HuH-7.5 (cell line): ENCODE measurements at places on chromosomes 3 and 15.

DNA sequence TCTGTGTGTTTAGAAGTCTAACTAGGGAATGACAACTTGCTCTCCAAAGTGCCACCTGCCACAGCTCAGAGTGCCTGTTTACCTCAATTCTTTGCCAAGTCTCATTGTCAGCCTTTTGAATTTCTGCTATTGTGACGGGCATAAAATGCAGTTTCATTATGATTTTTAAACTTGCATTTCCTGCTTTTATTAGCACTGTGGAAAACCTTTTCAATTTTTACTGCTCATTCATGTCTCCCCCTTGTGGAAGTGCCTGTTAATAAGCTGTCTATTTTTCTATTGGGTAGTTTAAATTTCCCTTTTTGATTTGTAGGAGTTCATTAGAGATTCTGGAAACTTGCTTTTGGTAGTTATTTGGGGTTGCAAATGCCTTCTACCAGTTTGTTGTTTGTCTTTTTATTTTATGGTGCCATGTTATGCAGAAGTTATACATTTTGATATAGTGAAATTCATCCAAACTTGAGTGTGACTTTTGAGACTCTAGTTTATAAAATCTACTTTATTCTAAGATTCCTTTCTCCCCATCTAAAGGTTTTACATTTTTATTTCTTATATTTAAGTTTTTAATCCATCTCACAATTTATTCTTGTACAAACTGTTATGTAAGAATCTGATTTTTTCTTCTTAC is 53.9 kb upstream of the FRMD4B start:
- no peak for DNase-seq

DNA sequence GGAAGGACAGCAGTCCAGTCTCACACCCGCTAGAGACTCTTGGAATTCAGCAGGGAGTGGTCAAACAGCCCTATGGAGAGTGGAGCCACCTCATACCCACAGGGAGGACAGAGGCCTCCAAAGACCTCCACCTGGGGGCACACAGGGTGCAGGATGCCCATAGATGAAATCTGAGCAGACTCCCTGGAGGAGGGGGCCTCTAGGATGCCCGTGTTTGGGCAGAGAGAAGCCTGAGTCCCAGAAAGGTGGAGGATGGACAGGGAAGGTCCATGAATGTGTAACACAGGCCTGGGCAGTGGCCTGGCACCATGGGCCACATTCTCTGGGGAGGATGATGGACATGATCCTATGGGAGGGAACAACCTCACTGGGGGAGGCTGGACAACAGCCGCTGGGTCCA is 21.7 kb downstream of the DUSP7 start:
- DNase-seq: no peak

- no peak for DNase-seq
Observed at GRCh38 chr3:33044676-33045075, 52.3 kb downstream of the GLB1 start.

DNA sequence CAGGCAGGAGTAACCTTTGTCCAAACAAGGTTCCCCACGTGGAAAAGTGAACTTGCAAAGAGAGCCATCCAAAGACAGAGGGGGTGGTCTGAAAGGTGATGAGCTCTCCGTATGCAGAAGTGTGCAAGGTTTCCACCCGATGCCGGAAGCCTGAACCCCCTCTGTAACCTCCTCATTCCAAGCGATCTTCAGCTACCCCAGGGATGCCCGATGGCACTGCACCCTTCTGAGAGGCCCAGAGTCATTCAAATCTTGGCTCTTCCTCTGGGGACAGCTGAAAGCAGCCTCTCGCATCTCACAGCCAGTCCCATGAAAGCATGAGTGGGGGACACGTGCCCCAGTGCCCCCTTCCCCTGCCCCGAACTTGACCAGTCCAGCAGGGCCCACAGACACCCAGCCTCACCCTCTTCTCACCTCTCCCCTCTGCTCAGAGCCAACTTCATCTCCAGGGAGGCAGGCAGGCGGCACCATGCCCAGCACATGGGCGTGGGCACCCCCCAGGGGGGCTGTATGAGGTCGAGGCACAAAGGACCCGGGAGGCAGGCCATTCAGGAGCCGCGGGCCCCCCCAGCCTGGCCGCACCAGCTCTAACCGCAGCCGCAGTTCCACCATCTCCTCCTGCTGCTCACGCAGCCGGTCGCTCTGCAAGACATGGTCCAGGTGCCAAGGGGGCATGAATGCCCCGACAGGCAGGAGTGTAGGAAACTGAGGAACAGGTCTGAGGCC is 8.7 kb downstream of the KIF7 start:
- no peak for DNase-seq

DNA sequence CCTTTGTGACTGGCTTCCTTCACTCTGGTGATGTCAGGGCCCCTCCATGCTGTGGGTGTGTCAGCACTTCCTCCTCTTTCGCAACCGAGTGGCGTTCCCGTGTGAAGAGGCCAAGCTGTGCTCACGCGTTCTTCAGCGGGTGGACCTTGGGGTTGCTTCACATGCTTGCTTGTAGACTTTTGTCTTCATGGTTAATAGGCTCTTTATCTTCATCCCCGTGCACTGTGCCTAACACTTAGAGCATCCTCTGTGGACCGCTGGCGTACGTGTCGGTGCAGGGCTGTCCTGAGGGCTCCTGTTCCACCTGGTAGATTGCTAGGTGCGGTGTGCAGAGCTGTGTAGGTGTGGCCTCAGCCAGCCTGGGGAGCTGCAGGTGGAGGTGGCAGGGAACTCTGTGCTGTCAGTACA is 182.3 kb downstream of the OR4M2 start:
- DNase-seq: no peak

DNA sequence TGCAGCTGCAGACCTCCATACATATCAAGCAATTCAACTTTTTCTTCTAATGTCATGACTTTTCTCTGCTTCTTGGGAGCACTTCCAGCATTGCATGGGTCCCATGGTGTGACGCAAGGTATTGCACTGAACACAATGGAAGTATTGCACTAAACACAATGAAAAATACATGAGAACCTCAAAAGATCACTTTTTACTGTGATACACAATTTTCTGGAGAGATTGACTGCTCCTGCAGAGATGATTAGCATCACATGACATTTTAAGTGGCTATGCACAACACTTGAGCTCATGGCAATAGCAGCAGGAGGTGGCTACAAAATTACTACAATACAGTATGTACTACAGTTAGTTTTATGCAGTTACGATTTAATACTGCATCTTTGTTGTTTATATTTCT is 113.5 kb upstream of the BHLHE40 start:
- no peak for DNase-seq

DNA sequence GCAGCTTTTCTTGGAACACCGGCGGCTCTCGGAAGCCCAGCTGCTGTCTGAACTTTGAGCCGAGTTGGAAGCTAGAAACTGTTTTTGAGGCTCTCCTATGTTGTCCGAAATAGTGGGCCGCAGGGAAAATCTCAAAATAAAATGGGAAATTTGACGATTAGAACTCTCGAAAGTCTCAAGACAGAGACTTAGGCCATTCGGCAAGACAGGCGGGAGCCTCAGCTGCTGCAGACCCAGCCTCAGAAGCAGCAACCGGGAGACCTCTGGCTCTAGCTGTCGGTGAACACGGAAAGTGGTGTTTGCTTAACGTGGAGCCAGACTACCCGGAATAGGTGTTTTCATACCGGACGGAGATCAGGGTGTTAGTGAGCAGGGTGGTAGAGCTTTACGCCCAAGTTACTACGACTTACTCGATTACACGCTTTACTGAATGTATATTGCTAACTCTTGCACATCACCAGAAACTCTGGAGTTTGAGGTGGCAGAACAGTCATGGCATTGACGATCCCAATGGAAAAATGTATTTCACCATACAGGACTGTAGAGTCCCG is 357 bp upstream of the MAN2C1 start:
- DNase-seq: no peak

DNA sequence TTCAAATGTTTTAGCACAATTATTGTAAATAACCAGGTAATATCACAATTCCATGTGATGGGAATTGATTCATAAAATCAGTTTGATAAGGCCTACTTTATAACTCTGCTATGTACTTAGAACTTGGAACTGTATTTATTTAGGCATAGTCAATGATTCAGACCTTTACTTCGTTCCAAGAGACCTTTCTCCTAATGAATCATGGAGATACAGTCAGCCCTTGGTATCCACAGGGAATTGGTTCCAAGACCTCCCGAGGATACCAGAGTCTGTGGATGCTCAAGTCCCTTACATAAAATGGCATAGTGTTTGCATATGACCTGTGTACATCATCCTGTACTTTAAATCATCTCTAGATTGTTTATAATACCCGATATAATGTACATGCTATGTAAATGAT is 60.8 kb upstream of the UMPS start:
- no peak for DNase-seq

DNA sequence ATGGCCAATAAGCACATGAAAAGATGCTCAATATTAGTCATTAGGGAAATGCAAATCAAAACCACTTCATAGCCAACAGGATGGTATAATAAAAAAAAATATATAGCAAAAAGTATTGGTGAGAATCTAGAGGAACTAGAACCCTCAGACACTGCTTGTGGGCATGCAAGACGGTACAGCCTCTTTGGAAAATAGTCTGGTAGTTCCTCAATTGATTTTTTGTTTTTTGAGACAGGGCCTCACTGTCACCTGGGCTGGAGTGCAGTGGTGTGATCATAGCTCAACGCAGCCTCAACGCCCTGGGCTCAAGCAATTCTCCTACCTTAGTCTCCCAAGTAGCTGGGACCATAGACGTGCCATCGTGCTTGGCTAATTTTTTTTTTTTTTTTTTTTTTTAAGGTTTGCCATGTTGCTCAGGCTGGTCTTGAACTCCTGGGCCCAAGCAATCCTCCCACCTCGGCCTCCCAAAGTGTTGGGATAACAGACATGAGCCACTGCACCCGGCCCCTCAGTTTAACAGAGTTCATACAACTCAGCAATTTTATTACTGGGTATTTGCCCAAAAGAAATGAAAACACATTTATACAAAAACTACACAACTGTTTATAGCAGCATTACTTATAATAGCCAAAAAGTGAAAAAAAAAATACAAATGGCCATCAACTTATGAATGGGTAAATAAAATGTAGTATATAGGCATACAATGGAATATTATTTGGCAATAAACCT is 5.1 kb downstream of the PRC1 start:
- no peak for DNase-seq

DNA sequence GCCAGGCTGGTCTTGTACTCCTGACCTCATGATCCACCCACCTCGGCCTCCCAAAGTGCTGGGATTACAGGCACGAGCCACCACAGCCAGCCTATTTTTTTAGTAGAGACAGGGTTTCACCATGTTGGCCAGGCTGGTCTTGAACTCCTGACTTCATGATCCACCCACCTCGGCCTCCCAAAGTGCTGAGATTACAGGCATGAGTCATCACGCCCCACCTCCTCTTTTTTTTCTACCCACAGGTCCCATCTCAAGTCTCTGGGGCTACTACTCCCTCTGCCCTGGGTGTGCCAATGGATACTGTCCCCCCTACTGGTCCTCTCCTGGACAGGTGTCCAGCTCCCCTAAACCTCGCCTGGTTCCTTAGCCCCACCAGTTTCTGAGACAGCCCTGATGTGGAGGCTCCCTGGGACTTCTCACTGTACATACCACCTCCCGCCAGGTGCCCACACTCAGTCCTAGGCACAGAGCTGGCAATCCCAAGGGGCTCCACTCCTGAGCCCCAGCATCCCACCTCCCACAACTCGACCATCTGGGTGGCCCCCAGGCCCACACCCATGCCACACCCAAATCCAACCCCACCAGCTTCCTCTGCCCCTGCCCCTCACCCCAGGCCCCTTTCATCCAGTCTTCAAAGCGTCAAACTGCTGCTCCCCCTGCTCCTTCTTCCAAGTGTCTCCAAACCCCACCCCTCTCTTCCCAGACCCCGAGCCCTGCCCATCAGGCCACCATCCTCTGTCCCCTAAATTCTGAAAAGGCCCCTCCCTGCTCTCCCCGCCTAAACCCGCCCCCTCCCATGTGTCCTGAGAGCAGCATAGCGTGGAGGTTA is 13.1 kb upstream of the CYP11A1 start:
- DNase-seq: no peak

DNA sequence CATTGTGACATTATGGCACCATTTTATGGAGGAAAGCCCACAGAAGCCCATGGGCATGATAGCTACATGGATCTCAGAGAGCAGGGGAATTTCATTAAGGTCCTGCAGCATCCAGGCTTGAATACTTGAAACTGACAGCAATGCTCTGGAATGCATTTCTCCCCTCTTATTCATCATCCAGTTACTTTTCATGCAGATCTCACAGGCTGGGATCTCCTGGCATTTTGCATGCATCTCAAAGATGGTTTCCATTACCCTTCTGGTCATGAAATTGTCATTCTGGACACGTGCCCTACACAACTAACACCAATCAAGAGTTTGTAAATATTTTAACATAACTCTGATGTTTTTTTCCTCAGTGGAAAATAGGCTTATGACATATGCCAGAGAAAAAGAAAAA is 32.4 kb downstream of the VGLL3 start:
- DNase-seq: no peak

- DNase-seq: no peak
Observed at GRCh38 chr3:128864351-128864811, 15.0 kb upstream of the ACAD9 start.

GRCh38 chr3:3281024-3281423 is 101.5 kb upstream of the CRBN start:
- no peak for DNase-seq

- DNase-seq: no peak
Observed at GRCh38 chr15:37094333-37094914, 5.9 kb downstream of the MEIS2 start.

DNA sequence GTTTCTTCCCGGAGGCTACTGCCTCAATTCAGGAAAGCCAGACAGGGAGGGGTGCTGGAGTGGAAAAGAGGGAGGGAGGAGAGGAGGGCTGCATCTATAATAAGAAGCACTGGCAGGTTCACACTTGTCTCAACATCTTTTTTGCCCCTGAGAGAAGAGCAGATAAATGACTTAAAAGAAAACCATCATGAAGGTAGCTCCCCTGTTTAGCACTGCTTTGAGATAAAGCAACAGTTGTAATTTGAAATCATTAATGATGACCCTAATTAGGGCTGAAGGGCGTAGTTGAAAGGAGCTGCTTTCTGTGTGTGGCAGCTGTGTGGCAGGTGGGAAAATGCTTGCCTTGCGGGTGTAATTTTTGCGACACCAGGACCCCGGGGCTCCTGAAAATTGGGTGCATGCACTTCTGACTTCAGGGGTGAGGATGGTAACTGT is 222.8 kb upstream of the IL12A start:
- no peak for DNase-seq

- DNase-seq: no peak
Observed at GRCh38 chr15:82737975-82738374, 28.3 kb upstream of the AP3B2 start.

- DNase-seq: no peak
Observed at GRCh38 chr3:8653800-8654408, 9.3 kb upstream of the SSUH2 start.

GRCh38 chr15:78968539-78969271 is 23.9 kb upstream of the CTSH start:
- no peak for DNase-seq

- DNase-seq: no peak
Observed at GRCh38 chr3:128421966-128422365, 44.7 kb downstream of the DNAJB8 start.
